Sciatic nerve (tissue), 2 donors: ENCODE measurements at places on chromosomes 16 and 17. TPM values are rescaled to one million over a fixed set of nuclear protein-coding genes. Genes with fewer than 3 reads are reported as not detected.

Gene PYY
- total RNA-seq: not detected

Gene QPRT
- 26.3 TPM for total RNA-seq

Gene HSPB9
- total RNA-seq: not detected

Gene WNT9B
- not detected for total RNA-seq

Gene AANAT
- total RNA-seq: not detected

Gene TPSAB1
- 11.5 TPM for total RNA-seq

Gene LITAFD
- not detected for total RNA-seq

Gene CCDC144A
- total RNA-seq: 4.5 TPM

Gene EXOC3L1
- 1.3 TPM for total RNA-seq

Gene GOSR2
- total RNA-seq: 50.1 TPM
